Activated T-cell treated with anti-CD3 and anti-CD28 coated beads for 48 hours (primary cell): ENCODE measurements at places on chromosomes 3 and 15.

GRCh38 chr15:59528429-59528828, 83.2 kb upstream of the GCNT3 start:
- DNase-seq, result no peak

DNA sequence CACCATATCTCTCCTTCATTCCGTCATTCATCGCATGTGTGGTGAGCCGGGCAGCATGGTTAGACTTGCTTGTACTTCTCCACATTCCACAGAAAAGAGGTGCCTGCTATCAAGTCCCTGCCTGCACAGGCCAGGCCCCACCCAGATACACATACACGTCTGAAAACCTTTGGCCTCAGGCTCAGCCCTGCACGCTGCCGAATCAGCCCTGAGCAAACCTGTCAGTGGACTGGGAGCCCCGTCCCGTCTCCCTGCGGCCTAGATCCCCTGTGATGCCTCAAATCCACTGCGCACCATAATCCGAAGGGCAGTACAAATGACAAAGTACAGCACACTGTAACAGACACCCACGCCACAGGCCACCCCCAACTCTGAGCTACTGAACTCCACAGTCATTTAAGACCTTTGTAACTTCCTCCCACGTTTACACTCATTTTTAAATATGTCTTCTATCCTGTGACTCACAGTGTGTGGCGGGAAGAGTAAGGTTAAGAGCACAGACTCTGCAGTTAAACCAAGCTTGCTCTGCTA, 67.1 kb downstream of the MB21D2 start:
- DNase-seq, result peak; percentile 33

- no peak for DNase-seq
Observed at GRCh38 chr15:70789213-70789612, 25.9 kb upstream of the UACA start.

DNA sequence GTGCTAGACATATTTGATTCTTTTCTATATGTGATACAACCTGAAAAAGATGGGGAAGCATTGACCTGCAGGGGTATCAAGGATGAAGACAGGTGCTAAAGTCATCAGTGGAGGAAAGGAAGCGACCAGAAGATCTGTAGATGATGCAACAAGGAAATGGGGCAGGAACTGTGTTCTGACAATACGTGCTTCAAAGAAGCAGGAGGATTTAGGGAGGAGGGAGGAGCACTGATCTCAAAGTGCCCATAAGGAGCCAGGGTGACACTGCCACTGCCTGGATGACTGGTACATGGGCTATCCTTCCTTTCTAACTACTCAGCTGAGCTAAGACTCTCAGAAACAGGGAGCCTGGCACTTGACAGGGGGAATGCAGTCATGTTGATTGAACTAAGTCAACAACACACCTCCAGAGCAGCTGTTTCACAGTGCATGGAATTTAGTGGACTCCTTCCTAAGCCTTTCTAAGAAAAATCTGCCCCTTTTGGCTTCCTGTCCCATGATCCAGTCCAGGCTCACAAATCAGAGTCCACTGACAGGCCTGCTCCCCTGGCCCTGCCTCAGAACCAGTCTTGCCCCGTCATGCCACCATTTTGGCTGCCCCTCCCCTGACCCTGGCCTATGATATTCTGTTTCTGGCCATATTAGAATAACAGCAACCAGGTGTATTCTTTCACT, 12.0 kb downstream of the LYSMD4 start:
- no peak for DNase-seq

- DNase-seq, result no peak
Observed at GRCh38 chr3:23649448-23649847, 156.3 kb upstream of the UBE2E1 start.

GRCh38 chr3:177146646-177147045, 50.6 kb downstream of the TBL1XR1 start:
- no peak for DNase-seq

DNA sequence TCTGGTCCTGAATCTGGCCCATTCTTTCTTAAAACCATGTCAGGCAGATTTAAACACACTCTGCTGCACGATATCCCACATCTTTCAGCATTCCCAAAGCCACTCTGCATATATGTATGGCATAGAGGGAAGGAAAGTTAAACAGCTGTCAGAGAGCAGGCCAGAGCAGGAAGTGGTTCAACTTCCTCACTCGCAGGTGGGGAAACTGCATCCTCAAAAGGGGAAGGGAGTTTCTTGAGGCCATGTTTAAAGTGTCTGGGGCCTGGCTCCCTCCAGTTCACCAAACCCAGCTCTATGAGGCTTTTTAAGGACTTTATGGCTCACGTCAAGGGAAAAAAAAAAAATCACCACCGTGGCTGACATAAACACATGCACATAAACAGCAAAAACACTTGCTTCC, 123.1 kb downstream of the OPA1 start:
- DNase-seq, result no peak

DNA sequence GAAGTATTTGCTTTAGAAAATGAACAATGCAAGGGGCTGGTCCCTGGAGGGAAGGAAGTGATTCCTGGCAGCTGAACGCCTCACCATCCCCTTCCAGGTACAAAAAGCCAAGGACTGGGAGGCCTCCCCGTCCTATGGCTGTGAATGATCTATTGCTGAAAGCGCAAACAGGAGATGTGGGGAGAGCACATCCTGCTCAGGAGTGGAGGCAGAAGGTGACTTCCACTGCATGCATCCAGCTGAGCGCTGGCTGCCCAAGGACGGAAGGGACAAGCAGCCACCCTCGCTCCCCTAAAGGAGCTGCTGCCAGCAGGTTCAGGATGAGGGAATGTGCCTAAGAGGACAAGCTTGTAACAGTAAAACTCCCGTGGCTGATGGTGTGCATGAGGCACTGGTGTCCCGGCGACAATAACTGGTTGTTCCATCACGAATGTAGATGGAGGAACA, 41.4 kb downstream of the ABTB1 start:
- DNase-seq, result no peak

GRCh38 chr15:79644091-79644490, 212.0 kb downstream of the MINAR1 start:
- DNase-seq, result peak; percentile 15

DNA sequence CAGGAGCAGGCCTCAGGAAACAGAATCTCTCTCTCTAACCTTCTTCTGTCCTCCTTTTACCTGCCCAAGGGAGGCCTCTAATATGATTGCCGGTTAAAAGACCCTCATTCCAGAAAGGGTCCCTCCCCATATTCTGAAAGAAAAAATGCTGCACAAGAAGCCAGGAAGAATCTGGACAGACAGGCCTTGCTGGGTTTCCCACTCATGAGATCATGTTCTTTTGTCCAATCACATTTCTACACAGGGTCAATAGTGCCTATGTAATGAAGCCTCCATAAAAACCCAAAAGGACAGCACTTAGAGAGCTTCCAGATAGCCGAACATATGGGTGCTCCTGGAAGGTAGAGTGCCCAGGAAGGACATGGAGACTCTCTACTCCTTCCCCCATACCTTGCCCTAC, 146.0 kb downstream of the MYO9A start:
- DNase-seq, result no peak

- DNase-seq, result no peak
Observed at GRCh38 chr3:36257158-36257852, 123.0 kb upstream of the STAC start.

GRCh38 chr3:69113536-69113935, 8.9 kb downstream of the LMOD3 start:
- DNase-seq, result no peak

- DNase-seq, result no peak
Observed at GRCh38 chr3:140761076-140761639, 83.3 kb downstream of the TRIM42 start.

DNA sequence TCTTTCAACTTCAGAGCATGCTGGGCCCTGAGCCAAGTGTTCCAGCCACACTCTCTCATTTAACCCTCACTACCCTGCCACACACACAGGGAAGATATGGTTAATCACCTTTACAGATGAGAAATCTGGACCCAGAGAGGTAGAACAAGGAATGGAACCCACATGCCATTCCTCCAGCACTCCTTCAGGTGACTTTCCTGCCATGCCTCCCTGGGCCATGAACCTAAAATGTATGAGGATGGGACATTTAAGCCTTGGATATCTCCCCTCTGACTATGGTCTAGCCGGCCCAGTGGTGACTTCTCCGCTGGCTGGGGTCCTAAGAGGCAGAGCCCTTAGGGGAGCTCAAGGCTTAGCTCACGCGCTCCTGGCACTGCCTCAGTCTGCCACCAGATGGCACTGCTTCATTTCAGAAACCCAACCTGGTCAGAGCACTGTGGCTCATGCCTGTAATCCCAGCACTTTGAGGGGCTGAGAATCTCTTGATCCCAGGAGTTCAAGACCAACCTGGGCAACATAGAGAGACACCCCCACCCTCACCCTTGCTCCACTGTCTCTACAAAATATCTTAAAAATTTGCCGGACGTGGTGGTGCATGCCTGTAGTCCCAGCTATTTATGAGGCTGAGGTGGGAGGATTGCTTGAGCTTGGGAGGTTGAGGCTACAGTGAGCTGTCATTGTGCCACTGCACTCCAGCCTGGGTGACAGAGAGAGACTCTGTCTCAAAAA, 2.2 kb upstream of the DCAF1 start:
- DNase-seq, result peak; percentile 79

GRCh38 chr15:38068626-38069391, 134.4 kb downstream of the TMCO5A start:
- DNase-seq, result no peak

- DNase-seq, result no peak
Observed at GRCh38 chr15:61256231-61256630, 27.1 kb upstream of the RORA start.

- no peak for DNase-seq
Observed at GRCh38 chr3:194852831-194853508, 167.3 kb downstream of the FAM43A start.

GRCh38 chr3:85525264-85525663, 566.5 kb downstream of the CADM2 start:
- DNase-seq, result no peak

- DNase-seq, result no peak
Observed at GRCh38 chr3:159059395-159059794, 257.5 kb downstream of the MFSD1 start.

- no peak for DNase-seq
Observed at GRCh38 chr3:53244271-53244670, 11.6 kb downstream of the TKT start.

GRCh38 chr3:10940106-10940505, 52.4 kb upstream of the SLC6A1 start:
- no peak for DNase-seq

GRCh38 chr15:47768735-47769134, 51.4 kb downstream of the SEMA6D start:
- no peak for DNase-seq

- DNase-seq, result no peak
Observed at GRCh38 chr3:42660131-42660715, 6.7 kb downstream of the ZBTB47 start.

DNA sequence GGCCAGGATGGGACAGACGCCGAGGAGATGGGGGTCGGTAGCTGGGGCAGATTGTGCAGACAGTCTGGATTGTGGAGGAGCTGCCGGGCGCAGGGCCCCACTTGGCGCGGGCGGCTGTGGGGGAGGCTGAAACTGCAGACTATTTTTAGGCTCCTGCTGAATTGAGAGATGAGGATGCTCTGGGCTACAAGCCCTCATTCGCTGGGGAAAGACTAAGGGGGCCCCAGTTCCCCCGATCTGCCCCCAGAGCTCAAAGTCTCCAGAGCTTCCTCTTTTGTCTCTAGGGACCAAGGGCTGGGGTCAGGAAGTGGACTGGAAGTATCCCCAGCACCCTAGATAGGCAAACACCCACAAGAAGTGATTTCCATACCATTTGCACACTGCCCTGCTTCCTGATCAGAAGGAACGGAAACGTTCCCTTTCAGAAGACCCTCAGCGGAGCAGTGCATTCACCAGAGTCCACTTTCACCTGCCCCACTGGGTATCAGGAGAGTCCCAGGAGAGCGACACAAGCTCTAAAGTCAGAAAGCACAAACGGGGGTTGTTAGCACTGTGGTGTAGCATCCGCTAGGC, 29.7 kb downstream of the SEMA7A start:
- no peak for DNase-seq

DNA sequence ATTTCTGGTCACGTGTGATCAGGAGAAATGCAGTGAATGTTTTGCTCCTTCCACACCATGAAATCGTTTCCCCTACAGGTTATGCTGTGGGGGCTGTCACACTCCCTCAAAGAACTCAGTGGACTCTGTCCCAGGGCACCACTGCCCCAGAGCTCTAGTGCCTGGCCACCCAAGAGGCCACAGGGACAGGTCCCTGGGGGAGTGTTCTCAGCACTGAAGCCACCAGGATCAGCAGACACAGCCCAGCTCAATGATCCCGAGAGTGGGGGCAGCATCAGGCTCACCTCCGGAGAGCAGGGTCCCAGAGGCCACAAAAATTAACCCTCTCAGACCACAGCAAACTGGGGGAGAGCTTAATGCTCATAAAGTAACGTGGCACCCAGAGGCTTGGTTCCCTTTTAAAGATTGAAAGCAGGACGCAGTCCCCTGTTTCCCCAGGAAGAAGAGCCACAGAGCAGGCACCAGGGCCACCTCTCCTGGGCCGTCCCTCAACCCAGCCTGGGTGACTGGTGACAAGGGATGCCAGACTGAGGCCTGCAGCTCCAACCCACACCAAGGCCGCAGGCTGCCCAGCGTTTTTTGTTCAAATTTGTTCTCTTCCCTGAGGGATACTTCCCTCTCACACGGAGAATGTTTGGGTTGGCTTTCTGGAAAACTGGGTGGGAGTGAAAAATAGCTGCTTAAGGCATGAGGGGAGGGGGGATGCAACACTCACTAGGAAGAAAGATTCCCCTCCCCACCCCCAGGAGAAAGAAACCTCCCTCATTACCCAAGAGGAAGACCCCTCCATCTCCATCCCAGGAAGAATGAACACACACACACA, 123.3 kb upstream of the IGF1R start:
- DNase-seq, result no peak

GRCh38 chr3:77149382-77149781, 109.5 kb downstream of the ROBO2 start:
- no peak for DNase-seq

- no peak for DNase-seq
Observed at GRCh38 chr15:75178171-75178937, 23.3 kb upstream of the C15orf39 start.

DNA sequence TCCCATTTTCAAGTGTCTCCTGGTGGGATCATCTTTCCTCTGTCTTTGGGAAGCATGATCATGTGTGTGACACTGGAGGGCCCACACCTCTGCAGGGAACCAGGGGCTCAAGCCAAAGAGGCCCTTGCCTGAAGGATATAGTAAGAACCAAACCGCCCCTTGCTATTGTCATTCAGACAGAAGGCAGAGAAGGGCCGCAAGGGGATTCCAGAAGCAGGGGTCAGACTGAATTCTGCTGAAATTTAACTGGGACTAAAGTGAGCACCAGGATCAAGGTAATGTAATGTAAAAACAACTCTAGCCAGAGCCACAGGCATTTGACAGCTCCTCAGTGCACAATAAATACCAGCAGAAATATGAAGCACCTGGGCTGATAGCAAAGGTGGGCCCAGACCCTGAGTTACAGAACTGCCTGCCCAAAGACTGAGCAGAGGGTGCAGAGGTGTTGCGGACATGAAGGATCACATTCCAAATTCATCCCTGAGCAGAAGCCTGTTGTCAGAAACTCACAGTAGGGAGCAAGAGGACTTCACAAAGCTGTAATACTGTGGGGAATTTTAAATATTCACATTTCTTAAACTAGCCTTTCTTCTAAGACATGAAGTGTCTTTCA, 46.0 kb upstream of the RASGRF1 start:
- DNase-seq, result no peak
